Activated naive CD4-positive, alpha-beta T cell treated with anti-CD3 and anti-CD28 coated beads, Interleukin-2, amount 10 ng/mL, durations not matched to agents 5 hours and 36 hours (primary cell): ENCODE measurements at places on chromosomes 7 and 10. TPM values are rescaled to one million over a fixed set of nuclear protein-coding genes. Genes with fewer than 3 reads are reported as not detected.

Gene AFAP1L2
- total RNA-seq: 0.96 TPM

Gene TFEC
- 0.31 TPM for total RNA-seq

Gene OR9A2
- total RNA-seq: not detected

Gene ABCB1
- 2.2 TPM for total RNA-seq

Gene ZNF853
- 0.60 TPM for total RNA-seq

Gene NPC1L1
- not detected for total RNA-seq

Gene CCL26
- total RNA-seq: not detected

Gene SUFU
- total RNA-seq: 12.3 TPM

Gene SPDYE16
- 0.36 TPM for total RNA-seq

Gene SLC25A40
- 42.6 TPM for total RNA-seq

Gene EEF1AKMT2
- total RNA-seq: 24.2 TPM
